ENCODE measurements at places on chromosomes 7 and 10. TPM values are rescaled to one million over a fixed set of nuclear protein-coding genes. Genes with fewer than 3 reads are reported as not detected.

DNA sequence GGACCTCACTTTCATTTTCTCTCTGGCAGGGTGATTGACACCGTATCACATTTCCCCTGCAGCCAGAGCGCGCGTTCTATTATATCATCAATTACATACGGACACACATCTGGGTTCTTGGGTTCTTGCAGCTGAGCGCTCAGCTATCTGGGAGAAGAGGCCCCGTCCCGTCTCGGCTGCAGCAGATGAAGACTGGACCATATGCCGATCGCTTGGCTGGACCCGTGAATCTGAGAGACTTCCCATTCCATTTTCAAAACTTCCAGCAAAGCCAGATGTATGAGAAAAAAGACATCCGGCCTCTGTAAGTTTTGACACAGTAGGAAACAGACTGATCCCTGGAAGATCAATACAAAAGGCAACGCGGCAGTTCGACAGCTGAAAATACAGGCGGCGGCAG is 99.8 kb downstream of the JCAD start:
- no peaks in the 10 kb centered on the region for H3K36me3 ChIP-seq
- no peaks in the 10 kb centered on the region for H3K27me3 ChIP-seq
- H3K4me3 ChIP-seq = no peak overlapping the region
- DNase-seq = no peak

GRCh38 chr10:74097776-74098175 is 52.9 kb downstream of the AP3M1 start:
- H3K36me3 ChIP-seq = peaks cover 9% of the 10 kb centered on the region
- H3K27me3 ChIP-seq = no peaks in the 10 kb centered on the region
- no peak overlapping the region for H3K27ac ChIP-seq
- no peaks in the 10 kb centered on the region for H3K4me1 ChIP-seq

DNA sequence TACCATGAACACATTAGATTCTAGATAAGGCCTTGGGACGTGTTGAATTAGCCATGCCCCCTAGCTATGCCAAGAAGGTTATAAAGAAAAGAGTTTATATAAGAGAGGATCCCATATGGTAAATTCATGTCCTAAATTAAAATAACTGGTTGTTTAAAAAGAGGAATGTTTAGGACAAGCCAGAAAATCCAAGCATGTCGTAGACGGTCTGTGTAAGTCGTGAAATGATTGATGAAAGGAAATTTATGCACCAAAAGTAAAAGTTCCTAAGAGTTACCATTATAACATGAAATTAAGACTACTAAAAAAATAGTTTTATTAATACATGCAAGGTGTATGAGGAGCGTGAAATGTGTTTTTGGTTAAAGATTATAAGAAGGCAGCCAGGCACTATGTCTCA is 624.9 kb downstream of the ARL4A start:
- no peaks in the 10 kb centered on the region for H3K4me1 ChIP-seq
- no peaks in the 10 kb centered on the region for H3K27me3 ChIP-seq
- no peak overlapping the region for H3K4me3 ChIP-seq
- no peaks in the 10 kb centered on the region for H3K36me3 ChIP-seq

GRCh38 chr10:28744069-28744768 is 66.9 kb downstream of the BAMBI start:
- peaks cover 9% of the 10 kb centered on the region for H3K27me3 ChIP-seq
- H3K36me3 ChIP-seq = no peaks in the 10 kb centered on the region
- H3K4me3 ChIP-seq = no peak overlapping the region
- no peaks in the 10 kb centered on the region for H3K4me1 ChIP-seq
- no peak overlapping the region for H3K27ac ChIP-seq

GRCh38 chr10:33377658-33378025 is 43.2 kb upstream of the NRP1 start:
- no peak overlapping the region for H3K4me3 ChIP-seq
- H3K4me1 ChIP-seq = no peaks in the 10 kb centered on the region
- no peaks in the 10 kb centered on the region for H3K27me3 ChIP-seq
- no peak for DNase-seq

GRCh38 chr7:37282927-37283326 is 165.7 kb downstream of the ELMO1 start:
- H3K27ac ChIP-seq = no peak overlapping the region
- no peaks in the 10 kb centered on the region for H3K27me3 ChIP-seq
- H3K4me1 ChIP-seq = peaks cover 15% of the 10 kb centered on the region
- H3K36me3 ChIP-seq = peaks cover 2% of the 10 kb centered on the region
- no peak for DNase-seq

DNA sequence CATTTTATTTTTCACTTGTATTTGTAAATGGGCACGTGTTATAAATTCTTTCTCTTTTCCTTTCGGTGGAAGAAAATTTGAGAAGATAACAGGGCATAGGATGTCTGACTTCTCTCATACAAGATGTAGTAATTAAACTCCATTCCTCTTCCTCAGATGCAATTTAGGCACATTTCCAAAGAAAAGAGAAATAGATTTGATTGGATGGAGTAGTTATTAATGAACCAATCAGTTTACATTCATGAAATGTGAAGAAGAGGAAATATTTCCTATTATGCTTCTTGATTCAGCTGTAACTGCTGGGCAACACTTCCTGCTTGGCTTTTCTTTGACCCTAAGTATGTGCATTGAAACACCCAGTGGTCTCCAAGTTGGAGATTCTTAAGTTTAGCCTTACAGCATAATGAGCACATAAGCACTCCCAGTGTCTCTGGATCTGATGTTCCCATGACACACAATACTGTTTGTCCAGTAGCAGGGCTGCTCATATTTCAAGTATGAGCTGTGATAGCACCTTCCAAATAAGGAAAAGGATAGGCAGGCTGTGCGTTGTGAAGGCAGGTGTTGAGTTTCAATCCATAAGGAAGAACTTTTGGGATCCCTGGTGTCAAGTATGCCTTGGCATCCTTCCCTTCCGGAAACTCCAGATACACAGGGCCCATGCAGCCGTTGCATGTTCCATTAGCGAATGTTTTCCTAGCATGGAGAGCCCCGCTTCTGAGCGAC is 33.4 kb upstream of the COBL start:
- no peak for DNase-seq
- no peaks in the 10 kb centered on the region for H3K27me3 ChIP-seq
- H3K27ac ChIP-seq = no peak overlapping the region
- no peaks in the 10 kb centered on the region for H3K4me1 ChIP-seq
- no peaks in the 10 kb centered on the region for H3K36me3 ChIP-seq

- no peaks in the 10 kb centered on the region for H3K27me3 ChIP-seq
- no peaks in the 10 kb centered on the region for H3K4me1 ChIP-seq
- H3K4me3 ChIP-seq = no peak overlapping the region
- DNase-seq = no peak
Observed at GRCh38 chr10:52486840-52487611, 172.9 kb downstream of the DKK1 start.

DNA sequence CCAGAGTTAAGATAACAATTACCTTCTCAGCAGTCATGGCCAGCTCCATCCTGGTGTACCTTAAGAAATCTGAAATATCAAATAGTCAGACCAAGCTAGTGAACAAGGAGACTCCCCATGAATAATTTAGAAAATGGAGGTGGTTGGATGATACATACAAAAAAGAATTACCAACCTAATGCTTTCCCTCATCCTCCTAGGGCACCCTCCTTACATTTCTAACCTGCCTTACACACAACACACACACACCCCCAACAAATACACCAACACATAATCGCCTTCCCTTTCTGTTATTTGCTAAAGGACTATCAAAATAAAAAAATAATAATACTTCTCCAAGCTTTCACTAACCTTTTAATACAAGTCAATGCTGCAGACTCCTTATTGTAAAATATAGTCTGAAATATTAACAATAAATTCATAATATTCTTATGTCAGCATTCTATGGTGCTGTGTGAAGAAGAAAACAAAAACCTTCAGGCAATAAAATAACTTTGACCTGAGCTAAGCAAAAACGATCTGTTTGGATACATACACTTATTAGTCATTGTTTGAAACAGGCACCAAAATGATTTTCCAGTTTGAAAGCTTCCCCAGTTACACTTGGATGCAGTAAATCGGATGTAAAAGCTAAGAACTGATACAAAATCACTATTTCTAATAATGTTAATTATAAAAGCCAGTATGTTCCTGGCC is 3.4 kb downstream of the TWIST1 start:
- no peak overlapping the region for H3K27ac ChIP-seq
- no peaks in the 10 kb centered on the region for H3K36me3 ChIP-seq
- peaks cover 39% of the 10 kb centered on the region for H3K27me3 ChIP-seq
- DNase-seq = no peak

- H3K27me3 ChIP-seq = no peaks in the 10 kb centered on the region
- no peak overlapping the region for H3K4me3 ChIP-seq
Observed at GRCh38 chr7:95682913-95683312, 86.6 kb upstream of the PDK4 start.

- H3K4me3 ChIP-seq = no peak overlapping the region
- DNase-seq = no peak
- H3K4me1 ChIP-seq = no peaks in the 10 kb centered on the region
- H3K36me3 ChIP-seq = no peaks in the 10 kb centered on the region
Observed at GRCh38 chr7:108282427-108282996, 152.4 kb upstream of the LAMB4 start.

- H3K27ac ChIP-seq = no peak overlapping the region
- no peaks in the 10 kb centered on the region for H3K27me3 ChIP-seq
- peak; percentile 79 for DNase-seq
- no peak overlapping the region for H3K4me3 ChIP-seq
- no peaks in the 10 kb centered on the region for H3K36me3 ChIP-seq
Observed at GRCh38 chr10:132458586-132459300, 61.7 kb downstream of the PWWP2B start.

- H3K27me3 ChIP-seq = no peaks in the 10 kb centered on the region
- no peak overlapping the region for H3K27ac ChIP-seq
- H3K4me1 ChIP-seq = no peaks in the 10 kb centered on the region
- H3K36me3 ChIP-seq = peaks cover 4% of the 10 kb centered on the region
- no peak for DNase-seq
Observed at GRCh38 chr10:118028619-118029018, 18.1 kb downstream of the RAB11FIP2 start.

DNA sequence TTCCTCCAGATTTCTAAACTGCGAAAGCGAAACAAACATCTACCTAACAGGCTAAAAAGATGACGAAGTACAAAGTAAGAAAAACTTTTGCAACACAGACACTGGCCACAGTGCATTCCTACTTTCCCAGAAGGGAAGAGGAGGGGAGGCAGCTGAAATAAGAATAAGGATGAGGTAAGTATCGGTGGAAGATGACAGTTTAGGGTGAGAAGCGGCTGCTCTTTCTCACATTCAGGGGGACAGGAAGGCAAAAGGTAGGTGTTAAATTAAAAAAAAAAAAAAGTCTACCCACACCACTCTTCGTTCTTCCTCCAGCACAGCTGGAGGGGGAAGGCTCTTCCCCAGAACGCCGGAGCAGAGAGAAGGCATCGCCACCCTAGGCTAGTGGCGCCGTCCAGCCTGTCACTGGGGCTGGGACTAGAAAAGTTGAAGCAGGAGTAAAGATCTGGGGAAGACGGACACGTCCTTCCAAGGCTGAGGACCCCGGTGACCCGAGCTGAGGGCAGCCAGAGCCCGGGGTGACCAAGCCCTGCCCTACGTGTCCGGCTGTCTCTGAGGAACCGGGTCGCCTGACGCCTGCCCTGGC is 846 bp downstream of the DNAJC1 start:
- H3K27me3 ChIP-seq = no peaks in the 10 kb centered on the region
- peak overlapping the region; percentile 89 for H3K27ac ChIP-seq
- peak; percentile 23 for DNase-seq
- peaks cover 8% of the 10 kb centered on the region for H3K4me1 ChIP-seq

GRCh38 chr10:79112881-79113431 is 44.2 kb downstream of the ZMIZ1 start:
- peaks cover 10% of the 10 kb centered on the region for H3K4me1 ChIP-seq
- H3K36me3 ChIP-seq = peaks cover 5% of the 10 kb centered on the region
- no peak for DNase-seq
- H3K4me3 ChIP-seq = no peak overlapping the region
- H3K27ac ChIP-seq = no peak overlapping the region
- no peaks in the 10 kb centered on the region for H3K27me3 ChIP-seq

GRCh38 chr7:28804990-28805389 is 153.1 kb downstream of the TRIL start:
- no peak overlapping the region for H3K4me3 ChIP-seq
- no peaks in the 10 kb centered on the region for H3K36me3 ChIP-seq
- H3K4me1 ChIP-seq = no peaks in the 10 kb centered on the region

DNA sequence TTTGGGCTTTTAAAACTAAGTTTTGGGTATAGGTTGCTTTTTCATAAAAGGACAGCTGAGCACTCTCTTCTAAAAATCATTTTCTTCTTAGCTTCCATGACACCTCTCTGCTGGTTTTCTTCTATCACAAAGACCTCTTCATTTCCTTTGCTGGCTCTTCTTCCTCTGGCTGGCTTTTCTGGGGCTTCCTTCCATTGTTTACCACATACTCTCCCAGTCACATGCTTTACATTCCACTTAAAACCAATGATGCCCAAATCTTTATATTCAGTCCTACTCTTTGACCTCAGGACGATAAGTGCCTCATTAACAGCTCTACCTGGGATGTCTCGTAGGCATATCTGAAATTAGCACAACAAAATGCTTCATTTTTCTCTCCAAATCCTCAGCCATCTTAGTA is 26.8 kb downstream of the FAM133B start:
- no peak overlapping the region for H3K27ac ChIP-seq
- no peaks in the 10 kb centered on the region for H3K27me3 ChIP-seq
- H3K4me3 ChIP-seq = no peak overlapping the region
- peaks cover 55% of the 10 kb centered on the region for H3K36me3 ChIP-seq

- H3K4me3 ChIP-seq = no peak overlapping the region
- H3K4me1 ChIP-seq = peaks cover 3% of the 10 kb centered on the region
- H3K27me3 ChIP-seq = peaks cover 10% of the 10 kb centered on the region
- H3K36me3 ChIP-seq = no peaks in the 10 kb centered on the region
Observed at GRCh38 chr7:128381161-128381821, 19.8 kb upstream of the PRRT4 start.

DNA sequence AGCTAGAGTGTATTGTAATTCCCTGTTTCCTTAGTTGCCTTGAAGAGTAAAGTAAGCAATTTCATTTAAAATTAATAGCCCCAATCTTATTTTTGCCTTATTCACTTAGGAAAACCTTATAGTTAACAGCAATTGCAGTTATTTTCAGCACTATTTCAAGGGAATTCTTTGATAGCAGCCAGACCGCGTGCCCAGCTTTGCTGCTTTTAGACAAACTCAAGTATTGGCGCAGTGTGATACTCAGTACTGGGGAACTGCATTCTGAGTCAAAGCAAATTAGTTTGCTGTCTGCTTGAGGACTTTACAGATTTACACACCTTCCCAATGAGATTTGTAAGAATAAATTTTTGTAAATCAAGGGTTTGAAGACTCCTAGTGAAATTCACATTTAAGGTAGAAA is 21.2 kb downstream of the PRKG1 start:
- no peaks in the 10 kb centered on the region for H3K4me1 ChIP-seq
- H3K4me3 ChIP-seq = no peak overlapping the region
- H3K27ac ChIP-seq = no peak overlapping the region
- no peaks in the 10 kb centered on the region for H3K36me3 ChIP-seq
- no peak for DNase-seq

- no peaks in the 10 kb centered on the region for H3K4me1 ChIP-seq
- no peak for DNase-seq
- H3K4me3 ChIP-seq = no peak overlapping the region
- H3K36me3 ChIP-seq = no peaks in the 10 kb centered on the region
Observed at GRCh38 chr7:82810558-82811259, 352.0 kb downstream of the PCLO start.

- peak overlapping the region; percentile 54 for H3K4me3 ChIP-seq
- H3K4me1 ChIP-seq = peaks cover 95% of the 10 kb centered on the region
- no peaks in the 10 kb centered on the region for H3K27me3 ChIP-seq
- H3K36me3 ChIP-seq = no peaks in the 10 kb centered on the region
- H3K27ac ChIP-seq = peak overlapping the region; percentile 94
Observed at GRCh38 chr10:22683140-22683389, 31.3 kb downstream of the PIP4K2A start.

Gene TEX47
- not detected for total RNA-seq

Gene PLAU
- not detected for total RNA-seq

Gene TAS2R16
- total RNA-seq = not detected

Gene CCDC126
- 15.6 TPM for total RNA-seq

Gene ADAM12
- 1.2 TPM for total RNA-seq

Gene CXCL12
- 0.53 TPM for total RNA-seq

Data from T-cell (primary cell).